Vagina (tissue), 2 donors: ENCODE measurements at places on chromosomes 4 and X. TPM values are rescaled to one million over a fixed set of nuclear protein-coding genes. Genes with fewer than 3 reads are reported as not detected.

DNA sequence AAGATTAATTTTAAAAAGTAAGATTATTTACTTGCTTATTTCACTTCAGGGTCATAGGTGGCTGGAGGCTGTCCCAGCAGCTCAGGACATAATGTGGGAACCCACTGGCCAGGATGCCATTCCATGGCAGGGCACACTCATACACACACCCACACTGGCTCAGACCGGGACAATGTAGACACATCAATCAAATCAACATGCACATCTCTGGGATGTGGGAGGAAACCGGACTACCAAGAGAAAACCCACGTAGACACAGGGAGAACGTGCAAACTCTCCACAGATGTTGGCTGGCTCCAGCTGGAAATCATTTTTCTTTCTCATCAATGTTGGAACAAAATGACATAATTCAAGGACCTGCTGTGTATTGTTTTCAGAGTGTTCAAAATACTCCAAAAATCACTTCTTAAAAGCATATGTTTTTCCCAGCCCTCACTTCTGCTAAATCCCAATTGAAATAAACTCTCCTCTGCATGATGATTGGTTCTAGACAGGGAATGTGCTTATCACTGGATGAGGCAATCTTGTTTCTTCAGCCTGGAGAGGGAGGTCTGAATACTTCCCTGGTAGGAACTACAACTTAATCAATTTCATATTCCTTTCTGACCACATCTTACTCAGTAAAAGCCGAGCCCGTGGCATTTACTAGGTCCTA is 18.6 kb upstream of the CPE start:
- no peak for DNase-seq

DNA sequence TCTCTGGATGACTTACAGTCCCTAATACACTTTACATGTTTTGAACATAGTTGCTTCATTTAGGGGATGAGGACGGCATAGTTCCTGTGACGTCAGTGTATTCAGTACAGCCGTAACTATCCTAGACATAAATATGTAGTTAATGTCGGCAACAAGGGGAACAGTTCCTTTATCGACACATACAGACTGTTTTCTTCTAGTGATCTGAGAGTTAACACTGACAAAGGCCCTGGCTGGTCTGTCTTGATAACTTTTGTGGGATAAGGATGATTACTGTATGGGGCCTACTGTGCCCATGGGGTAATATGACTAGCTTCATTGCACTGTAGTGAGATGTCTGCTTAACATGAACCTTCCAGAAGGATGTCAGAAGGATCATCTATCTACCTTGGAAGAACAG is 131.2 kb downstream of the ZNF518B start:
- DNase-seq, result no peak

GRCh38 chrX:110135618-110136017 is 132.7 kb downstream of the TMEM164 start:
- no peak for DNase-seq

GRCh38 chr4:165522050-165522449 is 143.2 kb downstream of the CPE start:
- no peak for DNase-seq

GRCh38 chr4:185128272-185129119 is 14.6 kb upstream of the SLC25A4 start:
- no peak for DNase-seq

GRCh38 chrX:106931831-106932491 is 11.8 kb downstream of the CLDN2 start:
- no peak for DNase-seq

GRCh38 chrX:125288343-125288742 is 31.3 kb upstream of the TEX13C start:
- no peak for DNase-seq

GRCh38 chr4:181265370-181265769 is 977.8 kb upstream of the TENM3 start:
- DNase-seq, result no peak

Gene SLC9A7
- total RNA-seq, result 4.2 TPM

Gene CPLX1
- total RNA-seq, result 0.98 TPM

Gene SYN1
- total RNA-seq, result 2.7 TPM

Gene WDR17
- 2.0 TPM for total RNA-seq

Gene SOWAHD
- total RNA-seq, result not detected

Gene PNMA6A
- 1.2 TPM for total RNA-seq
